ENCODE measurements at places on chromosomes 16 and 17.

DNA sequence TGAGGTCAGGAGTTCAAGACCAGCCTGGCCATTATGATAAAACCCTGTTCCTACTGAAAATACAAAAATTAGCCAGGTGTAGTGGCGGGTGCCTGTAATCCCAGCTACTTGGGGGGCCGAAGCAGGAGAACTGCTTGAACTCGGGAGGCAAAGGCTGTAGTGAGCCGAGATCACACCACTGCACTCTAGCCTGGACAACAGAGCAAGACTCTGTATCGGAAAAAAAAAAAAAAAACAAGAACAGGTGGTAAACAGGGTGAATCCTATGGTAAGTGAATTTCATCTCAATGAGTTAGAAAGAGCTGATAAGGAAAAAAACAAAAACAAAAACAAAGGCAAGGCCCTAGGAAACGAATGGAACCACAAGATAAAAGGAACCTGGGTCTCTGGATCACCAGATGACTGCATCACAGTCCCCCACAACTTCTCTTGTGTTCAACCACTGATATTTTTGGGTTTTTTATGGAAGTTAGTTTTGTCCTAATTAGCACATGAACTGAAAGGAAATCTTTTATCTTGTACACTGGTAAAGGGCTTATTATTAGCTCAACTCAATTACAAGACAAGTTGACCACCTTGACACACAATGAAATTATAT, 21.0 kb downstream of the GLG1 start:
- DNase-seq, result no peak

- DNase-seq, result no peak
Observed at GRCh38 chr17:28749516-28750177, 5.8 kb downstream of the TRAF4 start.

GRCh38 chr17:74199306-74200092, 4.0 kb upstream of the RPL38 start:
- peak; percentile 39 for DNase-seq

- peak; percentile 54 for DNase-seq
Observed at GRCh38 chr17:16363749-16364536, 10.7 kb upstream of the CENPV start.

DNA sequence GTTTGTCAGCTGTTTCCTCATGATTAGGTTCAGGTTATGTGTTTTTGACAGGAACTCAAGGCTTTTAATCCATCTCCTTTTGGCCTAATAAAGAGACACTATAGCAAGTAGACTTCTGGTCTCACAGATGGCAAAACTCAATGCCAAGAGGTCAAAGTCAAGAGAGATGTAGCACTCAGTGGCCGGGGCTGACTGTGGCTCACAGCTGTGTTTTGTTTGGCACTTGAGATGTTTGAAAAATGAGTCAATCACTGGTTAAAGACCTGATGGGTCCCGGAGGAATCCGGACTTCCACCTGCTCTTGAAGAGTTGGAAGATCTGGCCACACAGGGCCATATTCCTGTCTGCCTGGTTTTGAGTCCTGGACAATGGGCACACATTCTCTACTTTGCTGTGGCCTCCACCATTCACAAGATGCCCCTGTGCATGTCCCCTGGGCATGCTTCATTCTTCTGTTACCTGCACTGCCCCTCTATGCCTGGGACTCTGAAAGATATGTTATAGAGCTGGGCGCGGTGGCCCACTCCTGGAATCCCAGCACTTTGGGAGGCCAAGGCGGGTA, 210.3 kb downstream of the SNX29 start:
- no peak for DNase-seq

GRCh38 chr16:71867939-71868338, 16.0 kb downstream of the ZNF821 start:
- DNase-seq, result no peak

GRCh38 chr17:44637066-44637465, 19.2 kb upstream of the MEIOC start:
- no peak for DNase-seq

- no peak for DNase-seq
Observed at GRCh38 chr17:2776589-2777241, 19.5 kb upstream of the RAP1GAP2 start.

DNA sequence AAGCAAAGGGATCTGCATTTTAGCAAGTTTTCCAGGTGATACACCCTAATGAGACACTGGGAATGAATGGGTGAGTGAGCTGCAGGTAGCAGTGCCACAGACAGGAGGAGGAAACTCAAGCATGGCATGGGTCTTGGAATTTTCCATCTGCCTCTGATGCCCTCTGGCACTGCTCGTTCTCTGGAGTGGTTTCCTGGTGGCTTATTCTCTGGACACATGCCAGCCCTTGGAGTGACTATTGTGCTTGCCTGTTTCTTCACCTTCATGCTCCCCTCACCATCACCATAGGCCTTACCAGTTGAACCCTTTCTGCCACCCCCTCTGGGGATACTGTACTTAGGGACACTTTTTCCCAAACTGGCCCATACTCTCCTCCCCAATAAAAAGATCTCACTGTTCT, 1.6 kb downstream of the COASY start:
- DNase-seq, result no peak

GRCh38 chr17:56314026-56314425, 160.8 kb downstream of the ANKFN1 start:
- DNase-seq, result no peak

- DNase-seq, result no peak
Observed at GRCh38 chr17:79073016-79073705, 1.5 kb upstream of the ENGASE start.

DNA sequence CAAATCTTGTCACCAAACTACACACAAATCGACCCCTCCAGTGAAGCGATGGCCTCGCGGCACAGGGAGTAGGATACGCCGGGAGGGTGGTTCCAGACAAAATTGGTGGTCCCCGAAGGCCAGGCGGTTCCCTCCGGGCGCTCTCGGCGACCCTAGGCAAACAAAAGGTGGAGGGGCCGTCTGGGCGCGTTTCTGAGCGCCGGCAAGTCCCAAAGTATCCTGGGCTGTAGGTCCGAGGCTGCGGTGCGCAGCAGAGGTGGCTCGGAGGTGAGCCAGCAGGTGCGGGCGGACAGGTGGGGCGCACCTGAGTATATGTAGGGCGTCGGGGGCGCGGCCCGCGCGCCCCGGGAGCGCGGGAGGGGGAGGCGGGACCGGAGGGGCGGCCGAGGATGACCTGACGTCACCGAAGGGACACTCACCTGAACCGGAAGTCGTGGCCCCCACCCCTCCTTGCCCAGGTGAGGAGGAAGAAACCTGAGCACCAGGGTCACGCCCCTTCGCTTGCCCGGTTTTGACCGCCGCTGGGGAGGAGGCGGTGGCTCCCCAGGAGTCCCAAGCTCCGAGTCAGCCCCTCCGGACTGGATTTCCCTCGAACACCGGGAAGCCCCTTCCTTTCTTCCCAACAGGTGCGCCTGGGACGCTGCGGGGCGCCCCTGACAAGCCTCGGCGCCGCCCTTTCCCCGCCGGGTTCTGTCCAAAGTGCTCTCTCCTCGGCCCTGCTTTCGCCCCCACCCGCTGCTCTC, at the start of gene CLDN7:
Gene CLDN7, minus strand, starts transcription at position 287 of the 743 bp plus-strand sequence. CDS start 435 bp downstream, outside the sequence.
- DNase-seq, result no peak

DNA sequence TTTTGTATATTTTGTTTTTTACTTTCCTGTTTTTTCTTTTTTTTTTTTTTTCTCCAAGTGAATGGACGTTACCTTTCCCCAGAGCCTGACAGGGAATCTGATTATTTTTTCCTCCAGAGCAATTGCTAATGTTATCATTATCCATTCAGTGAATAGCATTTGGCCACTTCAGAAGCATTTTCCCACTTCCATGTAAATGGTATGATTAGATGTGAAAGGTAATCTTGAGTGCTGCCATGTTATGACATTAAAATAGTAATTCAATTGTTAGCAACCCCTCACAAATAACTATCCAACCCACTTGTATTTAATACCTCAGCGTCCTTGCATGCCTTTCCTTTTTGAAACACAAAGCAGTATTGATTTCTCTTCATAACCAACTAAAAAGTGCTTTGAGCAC, 1243.8 kb downstream of the CDH8 start:
- DNase-seq, result no peak

DNA sequence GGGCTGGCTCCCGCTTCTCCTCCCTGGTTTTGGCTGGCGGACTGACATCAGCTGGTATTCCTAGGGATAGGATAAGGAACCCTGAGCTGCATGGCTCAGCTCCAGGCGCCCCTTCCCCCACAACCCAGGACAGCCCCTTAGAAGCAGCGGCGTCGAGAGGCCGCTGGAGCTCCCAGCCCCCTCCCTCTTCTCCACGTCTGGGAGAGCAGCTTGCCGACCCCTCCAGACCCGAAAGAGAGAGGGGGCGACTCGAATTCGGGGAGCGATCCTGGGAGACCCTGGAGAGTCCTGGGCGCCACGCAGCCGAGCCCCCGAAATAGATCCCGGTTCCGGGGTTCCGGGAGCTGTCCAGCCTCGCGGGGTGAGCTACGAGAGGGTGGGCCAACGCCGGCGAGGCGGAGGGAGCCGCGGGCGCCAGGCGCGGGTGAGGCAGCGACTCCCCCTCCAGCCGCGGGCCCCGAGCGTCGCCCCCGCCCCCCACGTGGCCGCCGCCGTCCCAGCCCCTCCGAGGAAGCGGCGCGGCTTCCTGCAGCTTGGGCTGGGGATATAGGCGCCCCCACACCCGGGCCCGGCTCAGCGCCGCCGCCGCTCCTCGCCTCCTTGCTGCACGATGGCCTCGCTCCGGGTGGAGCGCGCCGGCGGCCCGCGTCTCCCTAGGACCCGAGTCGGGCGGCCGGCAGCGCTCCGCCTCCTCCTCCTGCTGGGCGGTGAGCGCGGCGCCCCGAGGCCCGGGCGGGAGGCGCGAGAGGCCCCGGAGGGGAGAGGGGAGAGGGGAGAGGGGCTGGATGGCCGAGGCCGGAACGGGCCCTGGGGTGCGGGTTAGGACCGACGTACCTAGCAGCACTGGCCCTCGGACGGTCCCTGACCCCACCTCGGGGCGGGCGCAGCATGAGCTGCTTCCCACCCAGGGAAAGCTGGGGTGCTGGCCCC, at the start of gene RAMP2:
Gene RAMP2, plus strand, starts transcription at position 576 of the 930 bp plus-strand sequence. Its CDS starts 35 bp downstream, at position 611.
- DNase-seq, result no peak

DNA sequence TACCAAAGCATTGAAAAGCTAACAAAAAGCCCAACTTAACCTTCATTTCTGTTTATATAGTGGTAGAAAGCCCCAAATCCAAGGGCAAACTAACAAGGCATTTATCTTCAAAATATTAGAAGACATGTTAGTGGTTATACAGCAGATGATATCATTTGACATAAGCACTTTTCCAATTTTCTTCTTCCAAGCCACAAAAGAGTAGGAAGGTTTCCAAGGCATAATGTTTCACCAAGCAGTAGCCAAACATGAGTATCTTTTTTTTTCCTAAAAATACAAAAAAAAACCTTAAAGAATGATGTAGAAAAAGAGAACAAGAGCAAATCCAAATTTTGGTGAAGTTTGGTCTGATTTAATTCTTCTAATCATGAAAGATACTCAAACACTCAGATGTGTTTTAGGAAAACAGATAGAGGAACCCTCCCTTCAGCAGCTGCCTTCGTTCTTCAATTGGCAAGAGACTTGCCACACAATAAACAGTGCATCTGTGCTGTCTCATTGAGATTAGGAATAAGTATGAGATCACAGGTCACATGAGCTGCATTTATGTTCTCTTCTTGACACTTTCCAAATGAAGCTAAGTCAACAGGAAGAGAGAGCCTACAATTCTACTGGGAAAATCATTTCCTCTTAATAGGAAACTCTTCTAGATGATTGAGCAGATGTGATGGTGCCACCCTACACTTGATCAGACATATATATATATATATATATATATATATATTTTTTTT, 106.7 kb downstream of the TTC19 start:
- DNase-seq, result no peak

DNA sequence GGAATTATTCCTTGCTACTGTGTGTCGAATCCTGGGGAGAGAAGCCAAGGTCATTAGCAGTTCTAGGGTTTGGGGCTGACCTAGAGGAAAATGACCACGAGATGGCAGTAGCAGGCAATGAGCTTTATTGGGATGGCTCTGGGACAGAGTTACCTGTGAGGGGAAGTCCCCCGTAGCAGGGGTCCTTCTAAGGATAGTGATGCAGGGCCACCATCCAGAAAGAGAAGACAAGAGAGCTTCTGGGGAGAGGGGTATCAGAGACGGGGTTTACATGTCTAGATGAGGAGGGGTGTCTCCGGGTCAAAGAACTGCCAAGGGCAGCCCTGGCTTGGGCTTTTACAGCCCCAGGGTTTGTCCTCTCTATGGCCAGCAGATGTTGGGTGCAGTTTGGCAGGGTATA, 6.4 kb upstream of the GGT6 start:
- DNase-seq, result no peak

- no peak for DNase-seq
Observed at GRCh38 chr17:54172096-54172984, 349.6 kb downstream of the KIF2B start.

DNA sequence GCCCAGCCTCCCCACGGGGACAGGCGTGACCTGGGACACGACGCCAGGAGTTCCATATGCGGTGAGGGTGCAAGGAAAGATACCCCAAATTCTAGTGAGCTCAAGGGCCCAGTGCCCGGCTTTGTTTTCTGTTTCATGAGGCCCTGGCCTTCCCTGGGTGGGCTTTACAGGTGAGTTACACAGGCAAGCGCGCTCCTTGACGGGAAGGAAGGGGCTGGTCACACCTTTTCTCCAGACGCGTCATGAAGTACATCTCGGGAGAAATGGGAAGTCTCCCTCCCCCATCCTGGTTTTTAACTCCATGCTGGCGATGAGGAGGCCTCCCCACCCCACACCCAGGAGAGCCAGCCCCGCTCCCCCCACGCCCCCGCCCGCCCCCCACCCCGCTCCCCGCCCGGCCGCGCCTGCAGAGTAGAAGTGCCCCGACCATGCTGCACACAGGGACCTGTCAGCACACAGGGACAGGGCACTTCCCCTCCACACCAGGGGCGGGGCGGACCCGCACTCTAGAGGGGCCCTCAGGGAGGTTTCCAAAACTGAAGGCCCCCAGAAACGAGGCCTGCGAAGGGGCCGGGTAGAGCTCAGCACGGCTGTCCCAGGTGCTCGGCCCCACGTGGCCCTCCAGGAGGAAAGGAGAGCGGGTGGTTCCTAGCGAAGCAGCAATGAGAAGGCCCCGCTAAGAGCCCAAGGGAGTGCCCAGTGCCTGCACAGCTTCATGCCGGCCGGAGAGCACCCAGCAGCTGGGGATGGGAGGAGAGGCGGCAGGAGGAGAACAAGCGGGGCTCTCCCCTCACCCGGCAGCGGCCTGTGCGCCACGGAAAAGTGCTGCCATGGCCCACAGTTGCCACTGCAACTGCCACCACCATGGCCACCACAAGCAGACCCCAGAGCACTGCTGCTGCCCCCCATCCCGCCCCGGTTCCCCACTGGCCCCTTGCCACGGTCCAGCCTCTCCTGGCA, 7.7 kb downstream of the CYB561 start:
- no peak for DNase-seq
